ENCODE measurements at places on chromosomes 11 and 22.

DNA sequence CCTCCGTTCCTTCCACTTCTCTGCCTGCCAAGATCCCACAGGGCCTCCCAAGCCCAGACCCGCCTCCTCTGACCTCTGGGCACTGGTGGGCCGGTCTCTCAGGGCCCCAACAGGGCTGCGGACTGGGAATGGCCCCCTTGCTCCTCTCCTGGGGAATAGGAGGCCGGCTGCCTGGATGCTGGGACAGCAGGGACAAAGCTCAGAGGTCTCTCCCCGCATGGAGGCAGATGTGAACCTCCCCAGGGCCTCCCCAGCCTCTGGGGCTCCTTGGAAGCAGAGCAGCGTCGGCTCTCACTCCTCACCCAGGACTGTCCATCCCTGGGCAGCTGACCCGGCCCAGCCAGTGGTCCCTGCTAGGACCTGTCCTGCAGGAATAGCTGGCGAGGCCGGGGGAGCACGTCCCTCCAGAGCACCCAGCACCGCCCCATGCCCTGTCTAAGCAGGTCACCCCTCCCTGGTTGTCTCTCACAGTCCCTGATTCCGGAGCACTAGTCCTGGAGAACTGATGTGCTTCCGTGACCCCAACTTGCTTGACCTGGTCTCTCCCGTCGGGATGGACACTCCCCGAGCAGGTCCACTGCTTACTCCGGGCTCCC, 85.8 kb downstream of the RTL6 start:
- no peak for DNase-seq

DNA sequence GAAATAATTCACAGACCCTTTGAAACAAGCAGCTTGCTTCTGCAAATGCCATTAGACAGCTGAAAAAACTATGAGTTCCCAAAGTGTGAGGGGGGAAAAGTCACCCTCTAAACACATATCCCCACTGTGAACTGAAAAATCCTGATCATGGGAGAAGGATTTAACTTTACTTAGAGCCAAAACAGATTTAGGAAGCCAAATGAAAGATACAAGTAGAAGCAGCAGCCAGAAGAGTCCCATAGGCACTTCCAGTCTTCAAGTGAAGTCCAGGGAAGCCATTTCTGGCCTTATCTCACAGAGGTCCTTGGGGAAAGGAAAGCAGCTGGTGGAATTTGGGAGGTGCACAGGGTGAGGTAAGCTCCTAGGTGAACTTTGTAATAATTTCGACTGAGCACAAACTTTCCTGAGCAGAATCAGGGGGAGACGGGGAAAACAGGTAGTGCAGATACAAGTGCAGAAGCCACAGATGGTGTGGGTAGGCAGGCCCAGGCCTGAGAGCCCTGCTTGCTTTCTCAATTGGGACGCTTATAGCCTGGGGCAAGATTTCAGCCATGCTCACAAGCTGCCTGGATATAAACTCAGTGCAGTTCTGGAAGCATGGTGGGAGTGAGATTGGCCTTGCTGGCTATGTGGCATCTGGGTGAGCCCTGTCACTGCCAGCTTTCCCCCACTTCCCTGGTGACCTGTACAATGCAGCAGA, 44.8 kb downstream of the GAS2 start:
- no peak for DNase-seq

DNA sequence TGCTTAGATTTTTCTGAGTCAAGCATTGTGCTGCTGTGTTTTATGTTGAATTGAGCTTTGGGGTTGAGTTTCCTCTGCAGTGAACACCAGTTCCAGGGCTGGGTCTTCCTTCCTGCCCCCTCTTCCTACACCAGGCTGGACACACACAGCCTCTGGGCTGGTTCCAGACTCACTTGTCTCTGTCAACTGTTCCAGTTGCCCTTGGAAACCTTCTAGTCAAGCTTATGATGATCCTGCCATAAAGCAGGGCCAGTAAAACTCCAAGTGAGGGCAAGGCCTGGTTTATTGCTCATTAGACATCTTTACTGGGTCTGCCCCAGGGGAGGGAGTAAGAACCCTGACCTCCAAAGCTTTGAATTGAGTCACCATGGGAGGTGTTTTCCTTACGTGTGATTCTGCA, 61.1 kb downstream of the KIAA1671 start:
- DNase-seq: no peak

GRCh38 chr11:60761436-60762190, 4.9 kb downstream of the MS4A15 start:
- DNase-seq: no peak

GRCh38 chr11:908273-908672, 2.3 kb downstream of the CHID1 start:
- no peak for DNase-seq
